ENCODE measurements at places on chromosomes 12 and 14.

DNA sequence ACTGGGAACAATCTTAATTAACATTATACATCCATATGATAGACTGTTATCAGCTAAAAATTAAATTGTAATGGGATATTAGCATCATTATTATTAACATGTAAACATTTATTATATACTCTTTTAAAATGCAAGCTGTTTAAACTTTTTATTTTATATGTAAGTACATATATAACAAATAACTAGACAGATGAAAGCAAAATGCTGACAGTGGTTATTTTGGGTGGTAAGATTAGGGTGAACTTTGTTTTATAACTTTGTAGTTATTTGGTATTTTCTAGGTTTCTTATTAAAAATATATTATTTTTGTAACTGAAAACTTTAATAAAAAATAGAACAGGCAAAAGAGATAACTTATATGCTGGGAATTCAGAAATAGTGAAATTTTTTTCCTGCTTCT, 62.6 kb upstream of the KIF21A start:
- DNase-seq = no peak

- no peak for DNase-seq
Observed at GRCh38 chr12:92927436-92928281, 1.4 kb downstream of the EEA1 start.

DNA sequence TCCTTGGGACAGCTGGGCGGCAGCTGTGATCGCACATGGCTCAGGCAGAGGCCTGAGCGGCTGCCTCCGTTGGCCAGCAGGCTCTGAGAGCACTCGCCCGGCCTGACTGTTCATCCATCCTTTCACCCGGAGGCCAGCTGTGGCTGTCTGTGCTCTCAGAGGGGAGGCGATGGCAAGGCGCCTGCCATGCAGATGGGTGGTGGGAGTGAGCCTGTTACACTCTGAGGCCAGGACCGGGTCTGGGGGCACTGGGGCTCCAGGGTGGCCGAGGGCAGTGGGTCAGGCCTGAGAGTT, 292.3 kb downstream of the TMEM121 start:
- DNase-seq = no peak

- no peak for DNase-seq
Observed at GRCh38 chr14:23153851-23154796, 29.3 kb downstream of the SLC7A8 start.

- DNase-seq = no peak
Observed at GRCh38 chr12:78275886-78276285, 445.2 kb downstream of the NAV3 start.

DNA sequence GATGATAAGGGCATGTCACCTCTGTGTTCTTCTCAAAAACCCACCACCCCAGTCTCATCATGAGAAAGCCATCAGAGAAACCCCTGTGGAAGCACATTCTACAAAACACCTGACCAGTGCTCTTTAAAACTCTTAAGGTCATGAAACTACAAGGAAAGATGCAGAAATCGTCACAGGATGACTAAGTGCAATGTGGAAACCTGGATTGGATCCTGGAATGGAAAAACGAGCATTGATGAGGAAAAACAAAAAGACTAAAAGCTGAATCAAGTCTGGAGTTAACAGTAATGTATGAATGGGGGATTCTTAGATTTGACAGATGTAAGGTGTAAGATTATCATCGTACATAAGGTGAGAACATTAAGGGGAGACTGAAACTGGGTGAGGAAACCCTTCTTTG, 211.0 kb downstream of the TBX5 start:
- no peak for DNase-seq

- DNase-seq = no peak
Observed at GRCh38 chr14:61478971-61479473, 157.6 kb downstream of the PRKCH start.

GRCh38 chr14:99256483-99256874, 15.5 kb downstream of the BCL11B start:
- no peak for DNase-seq

GRCh38 chr12:64780531-64781279, 21.5 kb upstream of the GNS start:
- peak; percentile 18 for DNase-seq

DNA sequence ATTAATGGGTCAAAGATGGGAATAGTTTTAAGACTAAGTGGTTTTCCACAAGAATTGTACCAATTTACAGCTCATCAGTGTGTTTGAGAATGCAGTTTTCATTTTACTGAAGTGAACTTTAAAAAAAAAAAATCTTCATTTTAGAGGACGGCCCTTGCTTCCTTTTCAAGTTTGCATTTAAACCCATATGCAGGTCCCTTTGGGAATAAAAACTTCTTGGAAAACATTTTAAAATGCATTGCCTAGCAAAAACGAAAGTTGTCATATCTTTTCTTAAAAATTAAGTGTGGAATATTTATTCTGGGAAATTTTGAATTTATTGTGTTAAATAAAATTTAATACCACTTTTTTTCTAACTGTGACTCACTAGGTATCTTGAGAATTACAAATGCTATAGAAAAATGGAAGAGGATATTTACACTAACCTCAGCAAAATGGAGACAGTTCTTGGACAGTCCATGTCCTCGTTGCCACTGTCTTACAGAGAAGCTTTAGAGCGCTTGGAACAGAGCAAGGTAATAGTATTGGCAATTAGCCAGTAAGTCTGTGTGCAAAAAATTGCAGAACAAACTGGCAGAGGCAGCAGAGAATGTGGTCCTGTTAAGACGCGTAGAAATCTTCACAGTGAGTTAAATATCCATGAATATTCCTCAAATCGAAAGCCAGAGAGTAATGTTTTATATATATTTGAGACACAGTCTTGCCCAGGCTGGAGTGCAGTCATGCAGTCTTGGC, 209.7 kb downstream of the SYNE2 start:
- no peak for DNase-seq

- DNase-seq = no peak
Observed at GRCh38 chr12:25271486-25272098, 20.9 kb upstream of the KRAS start.
